ENCODE measurements at places on chromosomes 12 and 14.
A peak's percentile ranks its signal among the peaks of the same experiment; 100 is the strongest.

- no peak for DNase-seq
Observed at GRCh38 chr12:17928708-17929366, 161.2 kb downstream of the RERGL start.

DNA sequence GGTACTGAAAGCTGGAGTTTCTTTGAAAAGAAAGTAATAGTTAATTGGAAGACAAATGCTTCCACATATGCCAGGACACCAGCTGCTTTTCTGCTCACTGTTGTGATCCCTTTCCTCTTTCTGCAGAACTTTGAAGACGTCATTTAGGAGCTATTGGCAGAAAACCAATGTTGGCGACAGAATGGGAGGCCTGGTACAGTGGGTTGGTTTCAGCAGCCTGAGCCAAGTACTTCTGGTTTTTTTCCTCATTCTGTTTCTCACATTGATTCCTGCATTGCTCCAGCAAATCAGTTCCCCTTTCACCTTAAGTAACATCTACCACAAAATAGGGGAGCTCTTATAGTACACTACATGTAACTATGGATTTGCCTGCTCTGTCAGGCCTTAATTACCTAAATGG lies 96.9 kb downstream of the FIGNL2 start:
- DNase-seq: no peak

GRCh38 chr12:53097564-53098353 lies at the start of gene IGFBP6:
Gene IGFBP6 (plus strand): TSS chr12:53097667. CDS start chr12:53097718, 51 bp downstream.
- DNase-seq: peak; percentile 78

- no peak for DNase-seq
Observed at GRCh38 chr12:101809208-101809607, 21.6 kb downstream of the GNPTAB start.

DNA sequence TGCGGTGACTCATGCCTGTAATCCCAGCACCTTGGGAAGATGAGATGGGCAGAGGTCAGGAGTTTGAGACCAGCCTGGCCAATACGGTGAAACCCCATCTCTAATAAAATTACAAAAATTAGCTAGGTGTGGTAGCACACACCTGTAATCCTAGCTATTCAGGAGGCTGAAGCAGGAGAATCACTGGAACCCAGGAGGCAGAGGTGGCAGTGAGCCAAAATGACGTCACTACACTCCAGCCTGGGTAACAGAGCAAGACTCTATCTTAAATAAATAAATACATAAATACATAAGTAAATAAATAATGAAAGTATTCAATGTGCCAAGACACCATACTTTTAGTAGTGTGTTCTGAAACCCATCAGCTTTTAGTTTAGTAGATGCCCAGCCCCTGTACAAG lies 308.1 kb upstream of the FLRT2 start:
- DNase-seq: no peak

GRCh38 chr14:95564060-95564459 lies 29.2 kb downstream of the GLRX5 start:
- peak; percentile 53 for DNase-seq

DNA sequence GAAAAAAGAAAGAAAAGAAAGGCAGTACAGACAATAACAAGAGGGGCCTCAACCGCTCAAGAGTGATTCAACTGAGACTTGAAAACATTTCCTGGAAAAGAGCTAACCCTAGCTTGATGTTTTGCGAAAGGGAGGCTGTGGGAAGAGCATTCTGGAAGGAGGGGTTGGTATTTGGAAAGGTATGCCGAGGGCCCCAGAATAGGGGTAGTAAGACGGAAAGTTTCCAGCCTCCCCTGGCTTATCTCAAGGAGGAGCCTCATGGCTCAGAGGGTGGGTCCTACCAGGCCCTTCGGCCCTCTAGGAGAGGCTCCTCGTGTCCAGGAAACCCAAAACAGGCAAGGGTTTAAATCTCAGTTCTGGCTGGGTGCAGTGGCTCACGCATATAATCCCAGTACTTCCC lies 8.4 kb downstream of the RNU4-2 start:
- DNase-seq: no peak
